ENCODE measurements at places on chromosomes 2 and 18. TPM values are rescaled to one million over a fixed set of nuclear protein-coding genes. Genes with fewer than 3 reads are reported as not detected.
A peak's percentile ranks its signal among the peaks of the same experiment; 100 is the strongest.

- no peak for DNase-seq
Observed at GRCh38 chr2:185188656-185189055, 549.9 kb upstream of the FSIP2 start.

ANKRD53 gene
- not detected for polyA plus RNA-seq

CNTNAP5 gene
- polyA plus RNA-seq: not detected

DNA sequence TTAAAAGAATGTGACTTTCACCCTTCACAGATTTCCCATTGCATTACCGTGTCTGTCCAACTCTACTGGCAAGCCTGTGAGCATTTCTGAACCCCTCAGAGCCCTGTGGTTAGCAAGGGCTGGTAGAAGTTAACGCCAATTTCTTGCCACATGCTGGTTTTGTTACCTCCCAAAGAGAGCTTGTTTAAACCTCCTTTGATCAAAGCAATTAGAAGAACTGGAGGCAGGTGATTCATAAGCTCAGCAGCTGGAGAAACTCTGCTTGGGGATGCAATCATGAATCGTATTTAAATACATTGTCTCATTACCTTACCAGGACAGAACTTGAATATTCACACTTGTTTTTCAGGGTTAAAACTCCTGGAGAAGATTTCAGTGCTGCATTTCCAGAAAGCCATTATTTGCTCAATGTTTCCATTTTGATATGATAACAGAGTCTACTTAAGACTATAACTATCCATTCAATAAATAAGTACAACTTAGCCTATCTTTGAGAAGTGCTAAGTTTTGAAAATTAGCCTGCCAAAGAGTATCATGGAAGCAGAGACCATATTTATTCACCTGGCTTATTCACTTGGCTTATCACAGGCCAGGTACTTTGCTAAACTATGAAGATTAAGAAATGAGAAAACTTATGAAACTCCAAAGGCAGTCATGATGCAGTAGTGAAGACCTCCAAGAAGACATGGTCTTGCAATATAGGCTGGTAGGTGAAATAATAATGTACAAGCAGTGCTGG lies 292.8 kb downstream of the INSIG2 start:
- DNase-seq: no peak

DNA sequence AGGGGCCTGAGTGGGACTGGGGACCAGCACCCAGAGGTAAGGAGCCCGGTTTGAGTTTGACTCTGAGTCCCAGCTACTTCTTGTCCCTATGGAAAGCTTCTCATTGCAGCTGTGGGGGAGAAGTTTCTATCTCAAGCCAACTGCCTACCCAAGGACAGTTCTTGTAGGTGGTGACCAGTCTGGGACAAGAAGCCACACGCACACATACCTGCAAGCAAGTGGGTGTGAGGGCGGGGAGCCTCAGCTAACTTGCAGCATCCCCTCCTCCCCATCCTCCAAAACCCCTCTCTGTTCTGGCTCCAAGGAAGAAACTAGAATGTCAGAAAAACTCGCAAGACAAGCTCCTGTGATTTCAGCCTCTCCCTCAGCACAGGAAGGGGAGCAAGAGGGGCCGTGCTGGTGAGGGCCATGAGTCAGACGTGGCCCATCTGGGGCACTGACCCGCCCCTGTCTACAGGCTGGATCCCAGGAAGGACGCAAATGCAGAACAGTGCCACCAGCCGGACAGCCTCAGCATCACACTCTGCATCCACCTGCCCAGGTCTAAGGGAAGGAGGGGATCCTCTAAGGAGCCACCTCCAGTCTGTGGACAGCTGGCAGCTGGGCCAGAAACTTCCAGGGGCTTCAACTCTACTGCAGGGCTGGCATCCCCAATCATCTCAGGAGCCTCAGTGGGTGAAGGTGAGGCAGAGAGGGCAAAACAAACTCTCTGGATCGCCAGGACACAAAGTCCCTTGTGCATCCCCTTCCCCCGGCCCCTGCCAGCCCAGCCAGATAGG lies 103.4 kb downstream of the TNS1 start:
- DNase-seq: no peak

DNA sequence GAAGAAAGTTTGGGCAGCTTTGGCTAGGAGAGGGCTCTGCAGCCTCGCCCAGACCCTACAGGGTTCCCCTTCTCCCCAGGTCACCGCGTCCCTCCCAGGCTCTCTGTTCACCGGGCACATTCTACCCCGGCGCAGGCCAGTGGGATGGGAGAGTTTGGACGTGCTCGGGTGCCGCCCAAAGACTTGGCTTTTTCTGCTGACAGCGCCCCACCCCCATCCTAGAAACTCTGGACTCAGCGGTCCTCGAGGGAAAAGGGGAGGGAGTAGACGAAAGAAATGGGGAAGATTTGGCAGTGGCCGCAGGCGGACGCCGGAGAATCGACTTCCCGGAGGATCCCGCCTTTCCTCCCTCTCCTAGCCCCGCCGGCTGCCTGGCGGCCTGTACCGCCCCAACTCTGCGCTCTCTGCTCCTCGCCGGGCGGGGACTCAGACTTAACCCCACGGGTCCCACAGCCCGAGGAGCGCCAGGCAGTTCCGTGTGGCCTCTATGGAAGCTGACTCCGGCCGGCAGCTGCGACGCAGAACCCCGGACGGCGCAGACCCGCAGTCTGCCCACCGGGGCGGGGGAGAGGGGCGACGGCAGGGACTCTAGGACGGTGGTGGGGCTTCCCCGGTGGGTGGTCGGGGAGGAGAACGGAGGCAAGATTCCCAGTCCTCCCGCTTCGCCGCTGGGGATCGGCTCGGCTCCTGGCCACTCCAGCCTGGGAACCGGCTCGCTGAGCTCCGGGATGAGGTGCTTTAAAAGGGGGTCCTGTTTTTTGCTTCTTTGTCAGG lies 863 bp upstream of the SIX2 start:
- DNase-seq: no peak

DNA sequence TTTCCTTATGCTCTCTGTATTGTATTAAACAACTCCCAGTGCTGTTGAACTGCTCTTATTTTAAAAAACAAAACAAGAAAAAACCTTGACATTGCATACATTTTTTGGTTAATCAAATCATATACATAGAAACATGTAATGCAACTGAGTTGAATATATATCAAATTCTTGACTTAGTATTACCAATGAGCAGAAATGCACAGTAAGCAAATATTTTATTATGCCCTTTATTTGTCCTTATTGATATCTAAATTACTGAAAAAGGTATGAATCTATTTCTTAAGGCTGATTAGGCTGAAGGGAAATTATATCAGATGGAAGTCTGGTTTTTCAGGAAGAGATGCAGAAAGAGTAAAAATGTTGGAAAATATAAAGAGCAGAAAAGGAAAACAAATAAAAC lies 6.9 kb upstream of the KDM3A start:
- no peak for DNase-seq

RPRM gene
- polyA plus RNA-seq: not detected

COL4A3 gene
- polyA plus RNA-seq: 0.08 TPM

DTNA gene
- not detected for polyA plus RNA-seq

DNA sequence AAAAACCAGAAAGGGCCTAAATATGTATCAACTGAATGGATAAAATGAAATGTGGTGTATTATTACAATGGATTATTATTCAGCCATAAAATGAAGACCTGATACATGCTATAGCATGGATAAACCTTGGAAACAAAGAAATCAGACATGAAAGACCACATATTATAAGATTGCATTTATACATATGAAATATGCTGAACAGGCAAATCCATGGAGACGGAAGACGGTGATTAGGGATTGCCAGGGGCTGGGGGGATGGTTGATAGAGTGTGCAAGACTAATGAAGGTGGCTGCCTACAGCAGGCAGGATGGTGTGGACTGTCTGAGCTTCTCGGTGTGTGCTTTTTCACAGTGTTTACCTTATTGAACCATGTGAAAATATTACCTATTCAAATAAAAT lies 11.4 kb upstream of the AFG3L2 start:
- no peak for DNase-seq

DNA sequence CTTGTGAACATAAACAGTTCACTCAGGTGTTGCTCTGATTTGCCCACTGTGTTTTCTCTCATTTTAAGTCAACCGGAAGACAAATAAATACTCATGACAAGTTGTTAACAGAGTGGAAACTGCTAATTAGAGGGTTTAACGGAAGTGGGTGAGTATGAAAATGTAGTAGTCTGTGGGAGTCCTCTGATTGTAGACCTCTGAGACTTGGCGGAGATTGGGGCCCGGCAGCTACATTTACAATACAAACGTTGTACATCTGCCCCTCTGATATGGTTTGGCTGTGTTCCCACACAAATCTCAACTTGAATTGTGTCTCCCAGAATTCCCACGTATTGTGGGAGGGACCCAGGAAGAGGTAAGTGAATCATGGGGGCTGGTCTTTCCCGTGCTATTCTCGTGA lies 107.3 kb upstream of the FAM98A start:
- no peak for DNase-seq

- DNase-seq: no peak
Observed at GRCh38 chr2:150007815-150008430, 420.3 kb upstream of the MMADHC start.

DNA sequence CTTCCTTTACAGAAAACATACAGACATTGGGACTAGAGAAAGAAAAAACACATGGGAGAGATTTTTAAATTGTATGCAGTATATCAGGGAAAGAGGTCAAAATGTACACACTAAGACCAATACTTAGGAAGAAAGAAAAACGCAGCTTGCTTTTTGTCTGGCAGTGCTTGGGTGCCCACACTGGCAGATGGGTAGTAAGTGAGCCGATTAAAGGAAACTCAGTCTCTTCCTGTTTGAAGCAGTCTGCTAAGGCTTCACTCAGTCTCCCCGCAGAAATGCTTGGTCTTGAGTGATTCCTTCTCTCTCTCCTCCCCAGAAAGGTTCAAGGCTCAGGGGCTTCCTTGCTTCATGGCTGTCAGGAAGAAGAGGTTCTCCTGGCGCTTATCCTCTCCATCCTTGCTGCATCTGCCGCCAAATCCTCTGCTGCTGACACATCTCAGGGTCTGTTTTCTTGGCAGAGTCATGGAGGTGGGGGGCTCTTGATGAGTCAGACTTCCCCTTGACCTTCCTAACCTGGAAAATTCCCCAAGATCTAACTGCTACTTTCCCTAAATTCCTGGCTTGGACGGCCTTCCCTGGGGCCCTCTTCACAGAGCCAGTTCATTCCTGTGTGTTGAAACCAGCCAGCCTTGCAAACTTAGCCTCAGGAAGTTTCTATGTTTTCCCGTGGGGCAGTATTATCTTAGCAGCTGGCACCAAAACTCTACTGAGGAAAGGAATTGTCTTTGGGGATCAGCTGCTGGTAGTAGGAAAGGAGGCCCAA lies 10.5 kb upstream of the TMSB10 start:
- peak; percentile 61 for DNase-seq
